ENCODE measurements at places on chromosomes 5 and 9.
A peak's percentile ranks its signal among the peaks of the same experiment; 100 is the strongest.

- no peak for DNase-seq
Measured at GRCh38 chr5:137126829-137127228, 372.3 kb downstream of the SPOCK1 start.

DNA sequence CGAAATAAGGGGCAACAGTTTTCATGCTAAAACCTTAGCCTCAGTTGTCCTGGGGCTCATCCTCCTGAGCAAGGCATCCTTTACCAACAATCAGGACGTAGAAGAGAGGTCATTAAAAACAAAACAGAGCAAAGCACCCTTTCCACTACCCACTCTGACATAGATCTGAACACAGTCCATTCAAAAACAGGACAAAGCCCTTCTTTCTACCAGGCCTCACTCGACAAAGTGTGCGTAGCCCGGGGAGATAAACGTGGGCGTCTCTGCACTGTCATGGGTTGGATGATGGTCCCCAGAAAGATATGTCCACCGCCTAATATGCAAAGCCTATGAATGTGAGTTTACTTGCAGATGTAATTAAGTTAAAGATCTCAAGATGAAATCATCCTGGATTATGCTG is 60.6 kb upstream of the TAS2R1 start:
- DNase-seq: no peak

GRCh38 chr5:81355291-81356251 is 38.4 kb downstream of the ACOT12 start:
- DNase-seq: no peak

DNA sequence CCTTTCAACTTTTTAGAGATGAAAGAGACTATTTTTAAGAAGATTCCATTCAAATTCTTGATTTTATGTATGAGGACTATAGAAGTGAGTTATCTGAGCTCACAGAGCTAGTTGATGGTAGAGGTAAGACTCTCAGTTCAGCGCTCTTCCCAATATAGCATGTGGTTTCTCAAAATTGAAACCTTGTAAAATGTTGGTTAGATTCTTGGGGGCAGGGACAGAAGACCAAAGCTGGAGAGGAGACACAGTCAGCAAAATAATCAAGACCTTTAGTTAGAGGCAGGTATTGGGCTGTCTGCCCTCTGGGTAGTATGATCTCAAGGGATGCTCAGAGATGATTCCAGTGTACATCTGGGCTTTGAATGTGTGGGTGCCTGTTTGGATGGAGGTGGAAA is 246.4 kb downstream of the SH3GL2 start:
- no peak for DNase-seq

GRCh38 chr9:2145746-2146145 is 130.6 kb downstream of the SMARCA2 start:
- DNase-seq: no peak

- DNase-seq: no peak
Measured at GRCh38 chr9:134059661-134060395, 8.0 kb downstream of the BRD3 start.

DNA sequence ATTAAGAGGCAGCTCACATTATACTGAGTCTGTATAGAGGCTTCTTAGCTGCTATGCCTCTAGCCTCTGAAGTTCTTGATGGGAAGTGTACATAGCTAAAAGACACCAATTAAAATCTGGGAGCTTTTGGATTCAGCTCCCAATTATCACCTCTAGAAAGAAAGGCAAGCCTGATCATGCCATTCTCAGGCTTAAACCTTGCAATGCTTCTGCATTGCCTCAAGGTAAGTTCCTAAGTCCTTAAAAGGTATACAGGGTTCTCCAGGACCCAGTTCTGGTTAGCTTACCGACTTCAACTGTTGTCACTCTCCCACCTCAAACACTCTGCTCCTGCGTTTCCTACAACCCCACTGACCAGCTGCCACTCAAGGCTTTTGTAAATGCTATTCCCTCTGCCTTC is 17.5 kb upstream of the CCL28 start:
- DNase-seq: no peak

DNA sequence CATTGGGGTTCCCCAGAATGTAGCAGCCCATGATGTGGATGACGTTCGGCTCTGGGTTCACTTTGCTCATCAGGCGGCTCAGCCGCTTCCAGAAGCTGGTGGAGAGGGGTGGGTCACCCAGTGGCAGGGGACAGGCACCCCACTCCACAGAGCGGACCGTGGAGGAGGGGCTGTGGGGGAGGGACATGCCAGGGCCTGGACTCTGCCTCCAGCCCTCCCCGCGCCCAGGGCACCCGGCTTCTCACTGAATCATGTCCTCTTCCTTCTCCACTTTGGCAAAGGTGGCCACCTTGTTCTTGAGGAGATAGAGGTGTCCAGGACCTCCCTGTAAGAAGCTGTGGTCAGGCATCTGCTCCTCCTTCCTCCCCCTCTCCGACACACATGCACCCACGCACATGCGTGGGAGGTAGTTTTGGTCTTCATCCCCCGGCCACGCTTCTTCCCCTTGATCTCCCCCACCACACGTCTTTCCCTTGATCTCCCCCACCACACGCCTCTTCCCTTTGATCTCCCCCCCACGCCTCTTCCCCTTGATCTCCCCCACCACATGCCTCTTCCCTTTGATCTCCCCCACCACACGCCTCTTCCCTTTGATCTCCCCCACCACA is 8.9 kb upstream of the ENTPD8 start:
- peak; percentile 68 for DNase-seq

DNA sequence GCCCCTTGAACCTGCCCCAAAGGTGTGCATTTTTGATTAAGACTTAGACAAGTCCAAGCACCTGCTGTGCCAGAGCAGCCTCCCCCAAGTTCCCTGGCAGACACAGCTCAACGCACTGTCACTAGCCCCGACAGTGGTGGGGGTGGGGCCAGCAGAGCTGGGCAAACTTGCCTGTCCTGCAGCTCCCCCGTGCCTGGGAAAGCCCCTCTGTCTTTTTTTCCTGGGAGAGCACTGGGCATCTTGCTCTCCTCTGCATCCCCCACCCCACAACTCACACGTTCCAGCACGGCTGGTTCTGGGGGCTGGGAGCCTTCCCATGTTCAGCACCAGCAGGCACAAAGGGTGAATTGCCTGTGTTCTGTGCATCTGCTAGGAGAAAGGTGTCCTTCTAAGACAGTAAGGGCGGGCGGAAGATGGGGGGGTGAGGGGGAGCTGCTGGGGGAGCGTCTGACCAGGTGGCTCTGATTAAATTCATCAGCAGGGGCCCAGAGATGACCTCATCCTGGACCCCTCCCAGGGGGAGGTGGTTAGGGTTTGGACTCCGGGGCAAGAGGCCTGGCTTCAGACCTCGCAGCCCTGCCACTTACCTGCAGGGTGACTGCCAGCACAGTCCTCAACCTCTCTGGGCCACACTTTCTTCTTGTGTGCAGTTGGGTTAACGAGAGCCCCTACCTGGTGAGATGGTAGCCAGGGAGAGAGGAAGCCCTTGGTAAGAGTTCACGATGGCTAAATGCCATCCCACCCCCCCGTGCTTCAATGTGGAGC is 23.5 kb downstream of the HMCN2 start:
- no peak for DNase-seq

GRCh38 chr5:17135050-17135449 is 82.4 kb upstream of the BASP1 start:
- DNase-seq: no peak

Data from activated CD8-positive, alpha-beta memory T cell treated with anti-CD3 and anti-CD28 coated beads for 4 hours (primary cell).